Mesenteric fat pad (tissue), 1 donor: ENCODE measurements at places on chromosomes 7 and 10. TPM values are rescaled to one million over a fixed set of nuclear protein-coding genes. Genes with fewer than 3 reads are reported as not detected.

- DNase-seq: no peak
These were observed 89.2 kb upstream of the MKLN1 start for GRCh38 chr7:131238347-131238931.

The OR6V1 gene
- not detected for total RNA-seq

The CYP2E1 gene
- total RNA-seq: 3.8 TPM

GRCh38 chr10:113219446-113219845 lies 269.4 kb downstream of the TCF7L2 start:
- DNase-seq: no peak

The PTPRZ1 gene
- total RNA-seq: 0.48 TPM

- no peak for DNase-seq
These were observed 22.4 kb upstream of the C10orf71 start for GRCh38 chr10:49276596-49276995.

- DNase-seq: no peak
These were observed 301.5 kb downstream of the FZD1 start for GRCh38 chr7:91565499-91566401.

DNA sequence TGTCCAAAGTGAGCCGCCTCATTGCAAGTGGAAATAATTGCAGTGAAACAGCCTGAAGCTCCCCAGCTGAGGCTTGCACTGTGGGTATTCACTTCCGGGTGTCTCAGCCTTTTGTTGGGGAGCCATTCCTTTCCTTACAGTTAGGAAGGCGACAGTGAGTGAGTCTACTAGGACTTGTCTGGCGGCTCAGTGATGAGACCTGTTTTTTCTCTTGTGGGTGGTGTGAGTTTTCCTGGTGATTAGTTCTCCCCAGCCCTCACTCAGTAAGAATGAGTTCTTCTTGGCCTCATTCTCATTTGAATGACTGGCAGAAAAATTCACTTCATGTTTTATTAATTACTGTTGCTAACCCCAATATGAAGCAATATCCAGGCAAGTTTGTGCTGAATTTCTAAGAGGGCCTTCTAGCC lies 2.6 kb downstream of the PGAM1 start:
- no peak for DNase-seq

The SOSTDC1 gene
- total RNA-seq: not detected

GRCh38 chr10:49571388-49571787 lies 32.5 kb upstream of the ERCC6 start:
- no peak for DNase-seq

- no peak for DNase-seq
These were observed 15.5 kb downstream of the WDR86 start for GRCh38 chr7:151394076-151395035.

- no peak for DNase-seq
These were observed 46.7 kb downstream of the NOC3L start for GRCh38 chr10:94315975-94316464.

The CYP3A4 gene
- total RNA-seq: 0.26 TPM

GRCh38 chr10:112535531-112535951 lies 88.5 kb downstream of the VTI1A start:
- DNase-seq: no peak

DNA sequence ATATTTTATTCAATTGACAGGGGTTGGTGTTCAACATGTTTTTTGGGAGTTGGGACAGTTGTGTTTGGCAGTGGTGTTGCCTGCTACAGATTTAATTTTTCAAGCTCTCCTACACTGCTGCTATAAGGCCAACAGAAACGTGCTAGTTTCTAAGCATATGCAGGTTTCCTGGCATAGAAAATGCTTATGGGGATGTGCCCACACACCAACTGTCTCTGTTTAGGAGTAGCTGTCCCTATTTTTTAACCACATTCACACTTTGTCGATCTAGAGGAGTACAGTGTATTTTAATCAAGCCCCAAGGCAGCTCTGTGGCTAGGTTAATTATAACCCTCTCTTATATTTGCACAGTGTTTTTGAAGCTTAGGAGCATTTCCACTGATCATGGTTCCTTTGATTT lies 28.6 kb downstream of the TMEM178B start:
- no peak for DNase-seq

The SEMA3D gene
- total RNA-seq: 1.9 TPM

The CALCR gene
- 0.51 TPM for total RNA-seq

DNA sequence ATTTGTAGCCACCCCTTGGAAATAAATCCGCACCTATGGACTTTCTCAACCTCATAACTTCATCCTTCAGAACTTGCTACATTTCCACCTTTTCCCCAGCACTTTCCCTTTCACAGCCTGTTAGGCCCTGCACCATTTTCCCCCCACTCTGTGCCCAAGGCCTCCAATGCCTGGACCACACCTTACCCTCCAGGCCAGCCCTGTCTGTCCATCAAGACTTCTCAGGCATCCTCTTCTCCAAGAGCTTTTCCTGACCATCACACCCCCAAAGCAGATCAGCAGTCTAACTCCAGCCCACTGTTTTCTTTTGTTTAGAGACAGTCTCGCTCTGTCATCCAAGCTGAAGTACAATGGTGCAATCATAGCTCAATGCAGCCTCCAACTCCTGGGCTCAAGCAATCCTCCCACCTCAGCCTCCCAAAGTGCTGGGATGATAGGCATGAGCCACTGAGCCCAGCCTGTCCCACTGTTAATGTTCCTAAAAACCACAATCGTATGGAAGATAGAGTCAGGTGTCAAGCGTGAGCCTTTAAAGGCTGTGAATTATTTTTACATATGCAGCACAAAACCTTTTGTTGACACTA lies 116.8 kb downstream of the PARD3 start:
- no peak for DNase-seq

- peak; percentile 78 for DNase-seq
These were observed 310.3 kb upstream of the ZNF32 start for GRCh38 chr10:43958964-43959363.

DNA sequence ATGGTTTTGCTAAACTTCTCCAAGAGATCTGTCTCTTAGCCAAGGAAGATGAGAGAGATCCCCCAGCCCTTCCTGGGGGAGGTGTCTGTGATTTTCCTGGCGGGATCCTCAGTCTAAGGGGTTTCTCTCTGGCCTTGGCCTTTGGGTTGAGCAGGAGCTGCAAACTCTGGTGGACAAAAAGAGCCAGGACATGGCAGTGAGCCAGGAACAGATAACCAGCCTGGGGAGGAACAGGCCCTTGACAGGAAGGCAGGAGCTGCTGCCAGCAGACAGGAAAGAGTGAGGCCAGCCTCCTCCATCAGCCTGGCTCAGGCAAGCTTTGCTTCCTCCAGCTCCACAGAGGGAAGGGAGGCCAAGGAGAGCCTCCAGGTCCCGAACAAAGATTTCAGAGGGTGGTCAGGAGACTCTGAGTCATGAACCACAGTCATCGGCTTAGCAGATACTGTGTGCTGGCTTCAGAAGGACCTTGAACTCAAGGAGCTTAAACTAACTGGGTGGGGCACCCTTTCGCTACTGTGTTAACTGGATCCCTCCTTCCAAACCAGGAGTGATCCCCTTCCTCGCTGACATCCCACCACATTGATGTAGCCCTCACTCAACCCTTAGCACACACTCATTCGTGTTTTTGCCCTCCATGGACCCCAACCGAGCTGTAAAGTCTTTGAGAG lies 34.7 kb downstream of the DDIT4 start:
- no peak for DNase-seq

- DNase-seq: no peak
These were observed at the start of gene EVX1 for GRCh38 chr7:27242555-27243339. TSS of gene EVX1 (plus strand) at chr7:27242802. CDS start at chr7:27243031, 229 bp downstream.

GRCh38 chr10:86350897-86351296 lies 15.7 kb downstream of the GRID1 start:
- no peak for DNase-seq

DNA sequence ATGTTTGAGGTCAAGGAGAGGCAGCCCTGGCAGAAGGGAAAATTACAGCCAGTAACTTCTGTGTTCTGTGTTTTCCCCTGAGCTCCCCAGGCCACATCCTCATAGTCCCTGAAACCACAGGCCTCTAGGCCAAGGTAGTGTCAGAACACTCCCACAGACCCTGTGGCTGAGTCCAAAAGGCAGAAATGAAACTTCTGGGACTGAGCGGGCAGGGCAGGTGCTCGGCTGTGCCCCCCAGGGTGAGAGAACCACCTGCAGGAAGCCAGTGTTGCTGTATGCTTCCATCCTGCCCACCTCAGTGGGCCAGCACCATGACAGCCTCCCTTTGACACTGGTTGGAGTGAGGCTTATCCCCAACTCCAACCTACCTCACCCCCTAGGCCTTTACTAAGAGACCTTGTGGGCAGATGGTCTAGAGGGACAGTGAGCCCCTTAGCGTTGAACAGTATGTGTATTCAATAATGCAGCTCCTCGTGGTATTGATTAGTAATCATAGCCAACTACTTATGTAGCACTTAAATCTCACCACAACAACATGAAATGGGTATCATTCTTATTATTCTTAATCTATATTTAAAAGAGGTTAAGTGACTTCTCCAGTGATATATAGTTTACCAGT lies 30.3 kb downstream of the PIK3CG start:
- no peak for DNase-seq

The CC2D2B gene
- 2.6 TPM for total RNA-seq

DNA sequence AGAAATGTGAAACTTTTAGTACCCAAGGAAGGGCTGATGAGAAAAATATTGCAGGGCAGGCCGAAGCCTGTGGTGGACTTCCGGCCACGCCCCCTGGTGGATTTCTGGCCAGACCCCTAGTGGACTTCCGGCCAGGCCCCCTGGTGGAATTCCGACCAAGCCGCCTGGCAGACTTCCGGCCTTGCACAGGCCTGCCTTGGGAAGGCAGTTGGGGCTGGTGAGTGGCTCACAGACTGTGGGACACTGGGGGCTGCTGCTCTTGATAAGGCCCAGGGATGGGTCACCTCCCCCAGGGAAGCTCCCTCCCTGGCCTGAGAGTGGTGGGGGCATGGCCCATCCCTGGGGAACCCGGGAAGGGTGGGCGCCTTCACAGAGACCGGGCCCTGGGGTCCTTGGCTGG lies 116.4 kb upstream of the MKI67 start:
- DNase-seq: no peak

DNA sequence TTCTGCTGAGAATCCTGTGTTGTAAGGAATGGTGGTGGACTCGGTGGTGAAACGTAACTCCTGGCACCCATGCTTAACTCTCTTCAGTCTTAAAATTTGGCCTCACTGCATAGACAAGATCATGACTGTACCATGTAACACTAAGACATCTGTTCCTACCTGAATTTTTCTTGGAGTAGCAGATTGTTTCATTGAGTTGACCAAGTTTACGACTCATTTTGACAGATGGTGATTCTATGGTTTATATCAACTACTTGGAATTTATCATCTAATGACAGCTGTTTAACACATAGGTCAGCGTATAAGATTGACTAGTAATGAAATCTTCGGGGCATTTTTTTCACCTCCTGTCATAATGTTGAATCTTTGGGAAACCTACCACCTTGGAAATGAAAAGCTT lies 184.2 kb downstream of the CELF2 start:
- DNase-seq: no peak

The LARP4B gene
- 74.7 TPM for total RNA-seq

The ZEB1 gene
- total RNA-seq: 89.1 TPM

DNA sequence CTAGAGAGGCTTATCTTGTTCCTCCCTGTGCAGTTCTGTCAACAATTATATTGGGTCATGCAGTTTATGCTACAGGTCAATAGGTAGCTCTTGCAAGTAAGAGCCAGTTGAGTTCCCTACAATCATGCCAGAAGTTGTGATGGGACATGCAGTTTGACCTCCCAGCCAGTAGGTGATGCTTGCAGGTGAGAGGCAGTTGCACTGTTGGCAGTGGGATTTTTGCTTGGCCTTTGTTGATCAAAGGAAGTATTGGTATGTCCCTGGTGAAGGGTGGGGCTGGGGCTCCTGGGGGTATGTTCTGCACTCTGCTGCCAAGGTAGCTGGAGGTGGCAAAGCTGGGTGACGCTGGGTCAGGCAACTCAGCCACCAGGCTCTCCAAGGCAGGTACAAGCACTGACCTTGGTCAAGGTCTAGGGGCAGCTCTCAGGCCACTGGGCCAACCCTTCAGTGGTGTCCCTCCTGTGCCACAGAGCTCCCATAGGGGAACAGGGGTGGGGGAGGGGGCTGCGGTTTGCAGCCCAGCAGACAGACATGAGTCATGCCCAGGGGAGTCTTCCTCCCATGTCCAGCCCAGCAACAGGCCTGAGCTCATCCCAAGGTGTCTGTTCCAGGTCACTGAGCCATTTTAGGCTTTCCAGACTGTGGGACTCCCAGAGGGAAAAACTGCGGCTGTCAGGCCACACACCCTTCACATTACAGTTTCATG lies 43.3 kb downstream of the MEOX2 start:
- no peak for DNase-seq

The TMEM273 gene
- 17.9 TPM for total RNA-seq

DNA sequence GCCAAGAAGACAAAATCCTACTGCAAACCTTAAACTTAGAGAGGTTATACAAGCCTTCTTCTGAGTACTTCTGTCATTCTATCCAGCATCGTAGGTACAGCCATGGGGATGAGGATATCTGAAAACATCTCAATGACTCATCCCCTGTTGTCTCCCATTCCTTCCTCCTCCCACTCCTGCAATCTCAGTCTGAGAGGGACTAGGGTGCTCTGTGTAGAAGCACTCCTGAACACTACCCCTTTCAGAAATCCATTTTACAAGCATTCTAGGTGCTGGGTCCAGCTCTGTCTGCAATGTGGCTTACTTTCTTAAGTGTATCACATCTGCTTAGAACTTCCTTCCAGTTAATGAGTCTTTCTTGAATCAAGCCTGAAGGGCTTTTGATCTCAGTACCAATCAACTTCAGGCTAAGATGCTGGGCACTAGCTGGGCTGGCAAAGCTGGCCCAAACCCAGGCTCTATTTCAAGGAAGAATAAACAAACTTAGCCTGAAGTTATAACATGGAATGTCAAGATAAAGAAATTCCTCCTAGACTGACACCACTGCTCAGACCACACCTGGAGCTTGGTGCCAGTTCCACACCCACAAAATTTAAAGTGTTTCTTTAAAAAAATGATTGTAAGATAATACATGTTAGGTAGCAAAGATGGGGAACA lies 270.3 kb upstream of the AOAH start:
- DNase-seq: no peak

The PNLIPRP1 gene
- 0.90 TPM for total RNA-seq

The WNT8B gene
- not detected for total RNA-seq

GRCh38 chr7:134290286-134290685 lies 26.4 kb downstream of the SLC35B4 start:
- no peak for DNase-seq

DNA sequence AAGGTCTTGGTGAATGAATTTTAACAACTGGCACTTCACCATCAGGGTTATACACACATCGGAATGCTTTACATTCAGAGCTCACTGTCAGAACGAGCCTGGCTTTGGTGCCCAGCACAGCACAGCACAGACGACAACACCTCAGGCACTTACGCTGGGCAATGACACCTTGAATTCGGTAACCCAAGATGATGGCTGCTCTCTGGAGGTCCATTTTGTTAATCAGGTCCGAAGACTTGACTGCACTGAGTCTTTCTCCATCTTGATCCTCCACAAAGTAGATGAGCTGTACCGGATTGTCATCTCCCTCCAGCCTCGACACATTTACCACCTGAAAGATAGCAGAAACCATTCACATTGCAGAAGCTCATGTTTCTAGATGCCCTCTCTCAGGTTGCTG lies 82.4 kb downstream of the KIAA1549 start:
- DNase-seq: no peak

GRCh38 chr10:131708225-131708880 lies 192.5 kb upstream of the PPP2R2D start:
- DNase-seq: peak; percentile 72

The LRGUK gene
- total RNA-seq: 0.87 TPM

The GDF2 gene
- total RNA-seq: not detected

GRCh38 chr7:108395426-108395825 lies 60.8 kb downstream of the NRCAM start:
- DNase-seq: no peak

GRCh38 chr7:24722386-24723177 lies 34.7 kb downstream of the GSDME start:
- DNase-seq: no peak
